Astrocyte of the spinal cord (primary cell): ENCODE measurements at places on chromosomes 2 and 18.

DNA sequence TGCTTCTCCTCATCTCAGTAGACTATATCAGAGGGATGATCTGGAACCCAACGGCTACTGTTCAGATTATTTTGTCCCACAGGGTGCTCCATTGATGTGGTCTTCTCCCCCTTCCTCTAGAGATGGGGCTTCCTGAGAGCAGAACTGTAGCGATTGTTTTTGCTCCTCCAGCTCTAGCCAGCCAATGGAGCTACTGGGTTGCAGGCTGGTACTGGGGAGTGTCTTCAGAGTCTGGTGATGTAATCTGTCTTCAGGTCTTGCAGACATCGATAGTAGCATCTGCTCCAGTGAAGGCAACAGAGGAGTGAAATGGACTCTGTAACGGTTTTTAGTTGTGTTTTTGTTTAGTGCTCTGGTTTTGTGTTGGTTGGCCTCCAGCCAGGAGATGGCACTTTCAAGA, 621.9 kb downstream of the RNF144A start:
- DNase-seq = no peak

GRCh38 chr18:48359626-48360025, 49.6 kb downstream of the ZBTB7C start:
- no peak for DNase-seq

- no peak for DNase-seq
Observed at GRCh38 chr18:29596959-29597358, 1420.0 kb upstream of the CDH2 start.

DNA sequence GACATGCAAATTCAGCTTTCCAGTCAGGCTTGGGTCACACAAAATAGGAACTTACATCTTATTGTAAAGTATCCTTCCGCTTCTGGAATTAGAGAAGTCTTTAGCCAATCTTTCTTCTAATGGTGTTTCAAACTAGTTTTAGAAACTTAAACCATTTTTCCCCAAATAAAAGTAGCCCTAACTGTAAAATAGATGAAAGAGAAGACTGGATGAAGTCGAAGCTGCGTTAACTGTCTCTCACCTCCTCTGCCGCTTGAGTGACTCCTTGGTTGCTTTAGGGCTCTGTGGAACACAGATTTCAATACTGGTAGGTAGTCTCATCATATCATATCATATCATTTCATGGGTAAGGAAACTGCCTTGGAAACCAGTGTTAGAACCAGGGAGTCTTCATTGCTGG, 498.4 kb downstream of the XIRP2 start:
- no peak for DNase-seq

- no peak for DNase-seq
Observed at GRCh38 chr18:54268751-54269150, 566 bp upstream of the POLI start.

DNA sequence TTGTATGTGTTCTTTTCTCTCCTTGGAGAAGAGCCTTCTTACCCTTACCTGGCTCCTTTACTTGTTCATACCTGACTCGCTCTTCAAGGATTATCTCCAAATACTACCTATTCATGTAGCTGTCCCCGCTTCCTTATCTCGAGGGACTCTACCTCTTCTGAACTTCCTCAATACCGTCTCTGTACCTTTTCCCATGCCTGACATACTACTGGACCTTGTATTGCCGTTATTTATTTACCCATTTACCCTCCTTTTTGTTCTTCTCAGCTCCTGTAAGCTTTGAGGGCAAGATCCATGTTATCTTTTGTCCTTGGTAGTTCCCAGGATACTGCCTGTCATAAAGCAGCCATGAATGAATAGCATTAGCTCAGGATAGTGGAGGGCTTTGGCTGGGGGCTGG, 32.5 kb downstream of the KCNS3 start:
- DNase-seq = no peak

DNA sequence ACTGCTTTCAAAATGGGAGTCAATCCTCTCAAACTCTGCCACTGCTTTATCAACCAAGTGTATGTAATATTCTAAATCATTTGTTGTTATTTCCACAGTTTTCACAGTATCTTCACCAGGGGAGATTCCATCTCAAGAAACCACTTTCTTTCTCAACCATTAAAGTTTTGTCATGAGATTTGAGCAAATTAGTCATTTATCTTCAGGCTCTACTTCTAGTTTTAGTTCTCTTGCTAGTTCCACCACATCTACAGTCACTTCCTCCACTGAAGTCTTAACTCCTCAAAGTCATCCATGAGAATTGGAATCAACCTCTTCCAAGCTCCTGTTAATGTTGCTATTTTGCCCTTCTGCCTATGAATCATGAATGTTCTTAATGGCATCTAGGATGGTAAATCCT, 545.8 kb downstream of the ARHGAP15 start:
- no peak for DNase-seq

GRCh38 chr2:4937550-4937949, 754.6 kb upstream of the SOX11 start:
- peak; percentile 70 for DNase-seq

GRCh38 chr18:79305911-79306310, 89.8 kb upstream of the NFATC1 start:
- no peak for DNase-seq

DNA sequence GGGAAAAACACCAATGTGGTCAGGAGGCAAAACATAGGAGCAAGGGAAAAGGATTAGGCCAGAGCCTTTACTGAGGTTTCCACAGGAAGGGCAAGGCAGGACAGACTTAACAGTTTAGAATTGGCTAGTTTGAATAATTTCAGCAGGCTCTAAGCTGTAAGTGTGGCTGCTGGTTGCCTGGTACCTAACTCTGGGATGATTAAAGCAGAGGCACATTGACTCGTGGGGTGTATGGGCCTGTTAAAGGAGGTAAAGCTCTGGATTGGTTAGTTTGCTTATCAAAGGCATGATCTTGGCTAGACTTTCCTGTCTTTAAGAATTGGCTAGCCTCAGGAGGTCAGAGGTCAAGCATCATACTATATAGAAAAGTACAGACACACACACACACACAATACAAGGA, 132.6 kb downstream of the SPAG16 start:
- no peak for DNase-seq

- no peak for DNase-seq
Observed at GRCh38 chr2:10903861-10904210, 7.9 kb upstream of the KCNF1 start.

- no peak for DNase-seq
Observed at GRCh38 chr2:60295636-60295962, 257.9 kb downstream of the BCL11A start.

- DNase-seq = no peak
Observed at GRCh38 chr2:238682536-238682935, 165.3 kb upstream of the TWIST2 start.

GRCh38 chr18:77157312-77157711, 24.7 kb upstream of the MBP start:
- no peak for DNase-seq

DNA sequence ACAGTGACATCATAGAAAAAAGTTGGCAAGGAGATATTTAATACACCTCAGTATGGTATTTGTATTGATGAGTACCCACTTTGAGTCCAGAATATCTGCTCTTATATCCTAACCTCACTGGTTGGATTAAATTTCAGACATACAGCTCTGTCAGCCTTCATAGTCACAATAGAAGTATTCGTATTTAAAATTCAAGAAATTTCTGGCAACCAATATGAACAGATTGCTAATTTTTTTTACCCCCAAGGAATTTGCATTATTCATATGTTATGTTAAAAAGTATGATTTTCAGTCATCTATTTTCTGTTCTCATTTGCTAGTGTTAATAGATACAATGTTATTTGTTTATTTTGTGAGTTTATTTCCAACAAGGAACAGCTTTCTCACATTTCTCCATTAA, 1306.8 kb upstream of the NXPH2 start:
- DNase-seq = no peak

GRCh38 chr2:223222397-223222796, 170.4 kb downstream of the KCNE4 start:
- peak; percentile 41 for DNase-seq

GRCh38 chr2:241036397-241036963, 38.1 kb downstream of the SNED1 start:
- DNase-seq = peak; percentile 20

DNA sequence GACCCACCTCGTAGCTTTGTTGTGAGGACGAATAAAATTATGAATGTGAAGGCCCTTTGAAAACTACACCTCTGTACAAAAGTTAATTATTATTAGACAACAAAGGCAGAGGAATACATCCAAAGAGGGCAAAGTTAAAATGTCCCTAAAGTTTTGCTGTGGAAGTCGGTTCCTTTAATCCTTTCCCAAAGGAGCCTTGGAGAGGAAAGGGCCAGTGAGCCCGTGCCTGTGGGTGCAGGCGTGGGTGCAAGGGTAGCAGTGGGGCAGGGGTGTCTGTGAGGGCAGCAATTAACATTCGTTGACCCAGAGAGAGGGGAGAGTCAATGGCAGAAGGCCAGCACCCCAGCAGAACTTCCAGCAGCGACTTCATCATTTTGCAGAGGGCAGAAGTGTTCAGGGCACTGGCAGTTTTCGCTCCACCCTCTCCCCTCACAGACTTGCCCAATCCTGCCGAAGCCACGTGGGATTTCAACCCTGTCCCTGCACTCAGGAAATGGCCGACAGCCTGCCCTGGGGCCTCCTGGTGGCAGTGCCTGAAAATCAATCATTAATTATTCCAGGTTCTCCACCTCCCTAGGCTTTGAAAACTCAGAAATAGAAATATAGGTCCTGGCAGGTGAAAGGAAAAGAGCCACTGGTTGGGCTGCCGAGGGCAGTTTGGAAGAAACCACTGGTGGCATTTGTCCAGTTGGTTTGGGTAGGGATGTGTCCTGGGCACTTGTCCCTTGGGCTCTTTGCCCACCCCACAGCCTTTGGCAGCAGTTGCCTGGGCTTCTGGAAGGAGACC, 4.2 kb upstream of the PAX8 start:
- peak; percentile 25 for DNase-seq

- peak; percentile 53 for DNase-seq
Observed at GRCh38 chr18:46469186-46469915, 187.7 kb downstream of the LOXHD1 start.

GRCh38 chr2:172962824-172963223, 112.8 kb upstream of the MAP3K20 start:
- DNase-seq = peak; percentile 48

- DNase-seq = no peak
Observed at GRCh38 chr2:118988706-118989105, 46.7 kb downstream of the MARCO start.

- no peak for DNase-seq
Observed at GRCh38 chr2:231395188-231396057, at the start of gene B3GNT7. Gene B3GNT7, plus strand, starts transcription at chr2:231395710. Its CDS starts 94 bp downstream, at chr2:231395804.

DNA sequence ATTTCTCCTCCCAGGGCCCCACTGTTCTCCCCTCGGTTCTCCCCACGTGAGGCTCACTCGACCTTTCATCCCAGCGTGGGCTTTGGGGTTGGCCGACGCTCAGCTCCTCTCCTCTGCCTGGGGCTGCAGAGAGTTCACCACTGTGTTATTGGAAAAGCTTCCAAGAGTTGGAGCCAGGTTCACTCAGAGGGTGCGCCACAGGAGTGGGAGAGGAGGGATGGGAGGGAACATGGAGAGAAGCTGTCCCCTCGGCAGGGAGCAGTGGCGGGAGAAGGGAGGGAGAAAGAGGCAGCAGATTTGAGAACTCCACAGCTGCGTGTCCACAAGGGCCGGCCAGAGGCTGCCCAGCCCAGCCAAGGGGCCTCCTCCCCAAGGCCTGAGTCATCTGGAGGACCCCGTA, 197.1 kb upstream of the SMAD2 start:
- DNase-seq = no peak
